ENCODE measurements at places on chromosomes 11 and 22.

DNA sequence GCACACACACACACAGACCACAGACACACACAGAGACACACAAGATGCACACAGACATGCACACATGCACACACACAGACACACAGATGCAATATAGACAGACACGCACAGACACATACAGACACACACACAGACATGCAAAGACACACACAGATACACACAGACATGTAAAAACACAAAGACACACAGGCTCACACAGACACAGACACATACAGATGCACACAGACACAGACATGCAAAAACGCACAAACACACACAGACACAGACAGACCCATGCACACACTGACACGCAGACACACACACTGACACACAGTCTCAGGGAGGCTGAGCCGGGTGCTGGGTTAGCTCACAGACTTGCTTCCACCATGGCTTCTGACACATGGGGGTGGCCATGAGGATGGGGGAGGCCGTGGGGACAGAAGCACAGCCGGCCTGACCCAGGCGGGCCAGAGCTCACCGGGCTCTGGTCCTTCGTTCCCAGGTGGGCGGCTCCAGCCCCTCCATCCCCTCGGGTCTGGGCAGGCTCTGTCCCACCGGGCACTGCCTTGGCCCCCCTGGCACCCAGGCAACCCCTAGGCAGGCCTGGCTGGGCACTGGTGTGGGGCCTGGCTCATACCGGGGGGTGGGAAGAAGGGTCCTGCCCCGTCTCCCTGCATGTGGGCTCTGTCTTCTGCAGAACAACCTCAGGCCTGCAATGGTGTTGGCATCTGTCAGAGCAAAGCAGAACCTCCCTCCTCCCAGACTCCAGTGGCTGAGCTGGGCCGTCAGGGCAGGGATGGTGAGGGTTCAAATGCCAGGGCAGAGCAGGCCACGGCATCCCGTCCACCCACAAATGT is 1489.5 kb downstream of the BRD1 start:
- no peak for DNase-seq

DNA sequence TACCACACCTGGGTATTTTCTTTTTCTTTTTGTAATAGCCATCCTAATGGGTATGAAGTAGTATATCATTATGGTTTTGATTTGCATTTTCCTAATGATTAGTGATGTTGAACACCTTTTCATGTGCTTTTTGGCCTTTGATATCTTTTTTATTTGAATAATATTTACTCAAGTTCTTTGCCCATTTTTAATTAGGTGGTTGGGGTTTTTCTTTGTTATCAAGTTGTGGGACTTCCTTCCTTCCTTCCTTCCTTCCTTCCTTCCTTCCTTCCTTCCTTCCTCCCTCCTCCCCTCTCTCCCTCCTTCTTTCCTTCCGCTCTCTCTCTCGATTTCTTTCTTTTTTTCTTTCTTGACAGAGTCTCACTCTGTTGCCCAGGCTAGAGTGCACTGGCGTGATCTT is 75.0 kb upstream of the PDGFD start:
- DNase-seq, result no peak

- no peak for DNase-seq
Observed at GRCh38 chr11:73201888-73202780, 15.9 kb upstream of the P2RY2 start.

GRCh38 chr11:14249121-14249963 is 109.6 kb downstream of the RRAS2 start:
- peak; percentile 38 for DNase-seq

DNA sequence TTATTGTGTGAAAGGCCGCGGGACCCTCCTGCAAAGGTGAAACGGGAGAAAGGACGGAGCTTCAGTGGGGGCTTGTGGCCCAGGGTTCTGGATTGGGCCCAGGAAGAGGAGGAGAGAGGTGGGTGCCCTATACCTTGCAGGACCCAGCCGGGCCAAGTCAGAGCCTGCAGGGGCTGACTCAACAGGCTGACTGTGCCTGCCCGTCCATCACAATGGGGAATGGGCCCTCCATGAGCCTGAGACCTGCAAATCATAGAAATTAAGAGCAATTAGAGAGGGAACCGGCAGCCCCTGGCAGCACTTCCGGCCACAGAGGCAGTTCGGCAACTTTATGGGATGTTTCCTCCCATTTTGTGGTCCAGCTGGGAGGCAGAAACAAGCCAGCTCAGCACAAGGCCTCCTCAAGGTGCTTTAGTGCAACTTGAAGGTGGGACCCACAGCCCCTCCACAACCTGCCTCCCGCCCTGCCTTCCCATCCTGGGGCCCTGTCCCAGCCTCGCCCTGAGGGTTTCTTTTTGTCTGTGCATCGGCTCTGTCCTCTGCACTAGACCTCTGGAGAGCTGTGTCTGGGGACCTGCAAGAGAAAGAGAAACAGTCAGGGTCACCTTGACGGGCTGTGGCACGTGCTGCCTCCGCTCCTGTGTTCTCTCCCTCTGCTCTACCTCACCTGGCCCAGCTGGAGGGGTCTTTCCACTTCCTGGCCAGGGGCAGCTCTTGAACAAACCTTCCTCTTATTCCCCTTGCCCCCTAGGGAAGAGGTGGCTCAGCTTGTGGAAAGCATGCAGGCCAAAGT is 19.1 kb upstream of the NECTIN1 start:
- DNase-seq, result no peak
